ENCODE measurements at places on chromosomes 11 and 22.

DNA sequence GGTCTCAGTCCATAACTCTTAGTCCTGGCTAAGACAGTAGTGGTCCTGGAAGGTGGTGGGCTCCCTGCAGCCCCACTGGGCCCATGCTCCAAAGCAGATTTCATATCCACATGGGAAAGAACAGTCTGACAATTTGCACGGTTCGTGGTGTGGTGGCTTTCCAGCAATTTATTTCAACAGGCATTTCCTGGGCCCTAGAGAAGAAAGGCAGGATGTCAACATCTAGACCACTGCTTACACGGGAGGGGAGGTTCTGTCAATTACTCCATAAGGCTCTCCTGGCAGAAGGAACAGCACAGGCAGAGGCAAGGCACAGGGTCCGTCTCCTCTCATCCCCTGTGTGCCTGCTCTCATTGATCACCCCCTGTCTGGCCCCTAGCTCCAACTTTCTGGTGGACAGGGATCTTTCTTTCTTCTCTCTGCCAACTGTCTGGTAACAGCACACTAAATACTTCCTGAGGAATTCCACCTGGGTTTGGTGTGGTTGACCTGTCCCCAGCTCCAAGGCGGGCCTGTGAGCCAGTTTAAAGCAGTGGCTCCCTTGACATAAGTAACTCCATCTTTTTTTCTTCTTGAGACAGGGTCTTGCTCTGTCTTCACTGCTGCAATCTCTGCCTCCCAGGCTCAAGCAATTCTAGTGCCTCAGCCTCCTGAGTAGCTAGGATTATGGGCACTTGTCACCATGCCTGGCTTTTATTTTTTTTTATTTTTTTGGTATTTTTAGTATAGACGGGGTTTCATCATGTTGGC is 5.1 kb upstream of the A4GALT start:
- H3K4me1 ChIP-seq: peaks cover 7% of the 10 kb centered on the region
- H3K4me3 ChIP-seq: no peak overlapping the region
- no peak overlapping the region for H3K27ac ChIP-seq
- DNase-seq: no peak
- H3K27me3 ChIP-seq: no peaks in the 10 kb centered on the region
- no peaks in the 10 kb centered on the region for H3K36me3 ChIP-seq

- H3K27ac ChIP-seq: peak overlapping the region; percentile 77
- H3K4me3 ChIP-seq: no peak overlapping the region
- no peak for DNase-seq
- H3K36me3 ChIP-seq: no peaks in the 10 kb centered on the region
- H3K27me3 ChIP-seq: no peaks in the 10 kb centered on the region
- H3K4me1 ChIP-seq: peaks cover 35% of the 10 kb centered on the region
Observed at GRCh38 chr11:43919852-43920597, 22.4 kb upstream of the C11orf96 start.

DNA sequence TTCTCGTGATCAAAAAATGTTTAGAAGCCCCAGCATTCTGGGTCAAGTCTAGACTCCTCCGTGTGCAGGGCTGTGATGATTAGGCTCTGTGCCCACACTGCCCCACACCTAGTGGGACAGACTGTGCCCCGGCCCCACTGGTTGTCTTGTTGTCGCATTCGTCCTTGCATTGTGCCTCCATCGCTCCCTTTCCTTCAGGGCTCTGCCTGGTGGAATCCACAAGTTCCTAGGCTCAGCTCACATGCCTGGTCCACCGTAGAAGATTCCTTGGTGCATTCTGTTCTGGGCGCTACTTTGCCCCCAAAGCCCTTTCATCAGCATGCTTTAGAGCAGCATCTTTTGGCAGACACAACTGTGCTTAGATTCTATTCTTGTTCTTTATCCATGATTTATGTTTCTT is 23.5 kb upstream of the THY1 start:
- H3K4me3 ChIP-seq: no peak overlapping the region
- peaks cover 19% of the 10 kb centered on the region for H3K4me1 ChIP-seq
- H3K36me3 ChIP-seq: no peaks in the 10 kb centered on the region
- no peaks in the 10 kb centered on the region for H3K27me3 ChIP-seq
- peak; percentile 23 for DNase-seq

GRCh38 chr11:70928854-70929598 is 323.4 kb downstream of the SHANK2 start:
- H3K36me3 ChIP-seq: no peaks in the 10 kb centered on the region
- no peaks in the 10 kb centered on the region for H3K27me3 ChIP-seq
- no peaks in the 10 kb centered on the region for H3K4me1 ChIP-seq
- DNase-seq: no peak
- H3K27ac ChIP-seq: no peak overlapping the region
- H3K4me3 ChIP-seq: no peak overlapping the region

GRCh38 chr11:132772703-132773545 is 759.4 kb downstream of the OPCML start:
- DNase-seq: no peak
- H3K27ac ChIP-seq: no peak overlapping the region

DNA sequence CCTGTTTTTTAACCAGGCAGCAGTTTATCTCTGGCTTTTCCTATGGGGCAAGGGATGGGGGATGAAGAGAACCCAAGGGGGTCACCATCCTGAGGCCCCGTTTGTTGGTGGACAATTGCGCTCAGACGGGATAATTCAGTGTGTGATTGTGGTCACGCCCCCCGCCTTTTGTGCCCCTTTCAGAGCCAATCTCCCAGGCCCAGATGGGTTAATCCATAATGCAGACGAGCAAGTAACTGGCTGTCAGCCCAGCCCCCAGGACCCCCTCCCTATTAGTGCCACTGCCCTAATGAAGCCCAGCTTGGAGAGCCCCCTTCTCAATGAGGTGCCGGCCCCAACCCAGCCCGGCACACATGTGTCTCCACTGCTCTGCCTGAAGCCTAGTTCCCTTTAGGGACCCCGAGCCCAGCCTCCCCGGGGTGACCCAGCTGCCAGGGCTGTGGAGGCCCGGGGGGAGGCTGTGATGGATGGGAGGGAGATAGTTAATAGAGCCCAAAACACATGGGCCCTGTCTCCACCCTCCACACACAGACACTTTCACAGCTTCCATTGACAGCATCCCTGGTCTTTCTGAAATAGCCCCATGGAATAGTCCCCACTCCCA is 19.1 kb upstream of the ROBO3 start:
- no peak overlapping the region for H3K27ac ChIP-seq
- no peaks in the 10 kb centered on the region for H3K36me3 ChIP-seq
- H3K4me1 ChIP-seq: no peaks in the 10 kb centered on the region
- no peak for DNase-seq
- no peak overlapping the region for H3K4me3 ChIP-seq

All from testis (tissue), 5 donors.